Uterus (tissue), 4 donors: ENCODE measurements at places on chromosomes 13 and 19.

DNA sequence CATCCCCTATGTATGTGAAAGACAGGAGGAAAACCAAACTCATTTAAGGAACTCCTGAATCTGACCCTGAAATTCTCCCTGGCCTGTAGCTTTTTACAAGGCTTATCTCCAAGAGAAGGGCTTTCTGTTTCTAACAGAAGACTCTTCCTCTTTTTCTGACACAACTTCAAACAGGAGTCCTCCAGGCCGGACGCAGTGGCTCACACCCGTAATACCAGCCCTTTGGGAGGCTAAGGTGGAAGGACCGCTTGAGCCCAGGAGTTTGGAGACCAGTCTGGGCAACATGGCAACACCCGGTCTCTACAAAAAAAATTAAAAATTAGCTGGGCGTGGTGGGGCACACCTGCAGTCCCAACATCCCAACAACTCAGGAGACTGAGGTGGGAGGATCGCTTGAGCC lies 41.9 kb downstream of the CARS2 start:
- no peak for DNase-seq

GRCh38 chr13:77776704-77777103 lies 79.2 kb downstream of the SLAIN1 start:
- DNase-seq, result no peak

- no peak for DNase-seq
These were observed 1.6 kb upstream of the ZNF567 start for GRCh38 chr19:36685835-36686234.

DNA sequence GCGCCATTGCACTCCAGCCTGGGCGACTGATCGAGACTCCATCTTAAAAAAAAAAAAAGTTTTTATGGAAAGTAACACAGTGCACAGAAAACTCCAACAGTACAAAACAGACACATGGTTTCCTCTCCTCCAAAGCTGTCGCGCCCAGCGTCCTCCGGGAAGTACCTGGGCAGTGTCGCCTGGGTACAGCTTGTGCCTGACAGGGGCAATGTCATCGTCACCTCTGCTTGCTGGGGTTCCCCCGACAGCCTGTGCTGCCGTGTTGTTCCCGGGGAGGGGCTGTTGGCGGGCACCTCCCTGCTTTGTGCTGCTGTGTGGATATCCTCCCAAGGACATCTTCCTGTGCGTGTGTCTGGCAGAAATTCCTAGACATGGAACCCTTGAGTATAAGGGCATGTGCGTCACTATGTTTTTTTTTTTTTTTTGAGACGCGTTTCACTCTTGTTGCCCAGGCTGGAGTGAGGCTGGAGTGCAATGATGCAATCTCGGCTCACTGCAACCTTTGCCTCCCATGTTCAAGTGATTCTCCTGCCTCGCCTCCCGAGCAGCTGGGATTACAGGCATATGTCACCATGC lies 2.4 kb upstream of the F2RL3 start:
- DNase-seq, result peak; percentile 81

- peak; percentile 82 for DNase-seq
These were observed 624 bp downstream of the CTXN1 start for GRCh38 chr19:7925171-7925851.
